ENCODE measurements at places on chromosomes 5 and 9.

DNA sequence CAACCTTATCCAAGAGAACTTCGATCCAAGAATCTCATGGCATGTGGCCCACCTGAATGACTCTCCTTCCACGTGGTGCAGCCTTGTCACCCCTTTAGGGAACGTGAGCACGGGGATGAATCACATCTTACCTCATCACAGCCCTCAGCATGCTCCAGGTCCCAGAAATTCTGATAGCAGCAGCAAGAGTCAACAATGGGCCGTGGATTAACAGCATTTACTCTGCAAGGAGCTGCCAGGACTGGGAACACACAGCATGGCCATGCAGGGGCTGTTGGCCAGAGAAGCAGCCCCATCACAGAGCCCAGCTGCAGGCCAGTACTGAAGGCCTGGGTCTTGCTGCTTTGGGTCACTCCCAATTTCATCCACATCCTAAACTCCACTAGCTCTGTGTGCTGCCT, 150.4 kb downstream of the C5orf15 start:
- no peak for DNase-seq

DNA sequence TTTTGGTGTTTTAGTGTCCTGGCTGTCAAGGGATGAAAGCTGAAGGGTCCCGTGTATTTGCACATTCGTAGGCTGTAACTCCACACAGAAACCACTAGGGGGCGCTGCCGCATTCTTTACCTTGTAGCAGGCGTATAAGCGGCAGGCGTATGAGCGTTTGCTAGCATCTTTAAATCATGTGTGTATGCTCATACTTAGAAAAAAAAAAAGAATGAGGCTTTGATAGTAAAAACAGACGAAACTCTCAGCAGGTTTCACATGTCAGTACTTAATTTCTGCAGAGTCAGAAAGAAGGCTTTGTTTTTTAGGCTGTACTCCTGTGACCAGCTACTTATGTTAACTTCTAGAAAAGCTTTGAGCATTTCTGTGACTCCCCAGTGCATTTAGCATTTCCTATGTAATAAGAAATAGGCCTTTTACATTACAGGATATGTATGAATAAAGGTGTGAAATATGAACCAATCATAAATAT, 218.8 kb upstream of the ADAMTSL1 start:
- peak; percentile 81 for DNase-seq

GRCh38 chr5:18393565-18394442, 759.5 kb downstream of the TAF11L14 start:
- peak; percentile 57 for DNase-seq

- no peak for DNase-seq
These were observed 12.2 kb downstream of the PPP3R2 start for GRCh38 chr9:101582553-101582952.

- DNase-seq: no peak
These were observed 28.3 kb upstream of the NDFIP1 start for GRCh38 chr5:142080248-142080647.

- DNase-seq: no peak
These were observed 87.6 kb downstream of the PHF2 start for GRCh38 chr9:93663877-93664548.

GRCh38 chr9:80282766-80283165, 711.0 kb downstream of the TLE4 start:
- DNase-seq: no peak
